Spleen (tissue), 13 donors: ENCODE measurements at places on chromosomes 16 and 17.

DNA sequence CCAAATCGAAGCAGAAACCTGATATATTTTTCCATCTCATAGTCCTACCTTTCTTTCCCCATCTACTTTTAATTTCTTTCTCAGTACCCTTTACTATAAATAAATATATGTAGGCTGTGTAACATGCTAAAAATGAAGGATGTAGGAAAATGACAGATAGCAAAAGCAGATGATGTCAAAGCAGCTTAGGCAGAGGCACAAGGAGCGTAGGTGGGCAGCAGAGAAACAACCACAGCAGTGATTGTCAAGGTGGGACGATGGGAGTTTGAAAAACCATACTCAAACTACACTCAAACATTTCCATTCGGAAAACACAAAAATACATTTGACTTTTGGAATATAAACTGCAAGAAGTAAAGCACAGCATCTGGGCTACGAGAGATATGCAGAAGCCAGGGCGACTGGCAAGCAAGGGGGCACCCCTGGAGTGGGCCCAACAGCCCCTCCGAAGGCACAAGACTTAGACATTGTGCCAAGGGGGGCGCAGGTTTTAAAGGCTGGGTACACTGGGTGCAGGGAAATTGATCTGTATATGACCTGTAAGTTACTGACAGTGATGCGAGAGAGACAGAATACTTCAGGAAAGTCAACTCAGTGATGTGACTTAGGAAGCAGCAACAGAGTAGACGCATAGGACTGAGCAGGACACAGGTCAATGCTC is 31.1 kb downstream of the SNN start:
- no peaks in the 10 kb centered on the region for H3K27me3 ChIP-seq
- no peak overlapping the region for H3K4me3 ChIP-seq
- H3K27ac ChIP-seq: peak overlapping the region; percentile 81
- peaks cover 73% of the 10 kb centered on the region for H3K4me1 ChIP-seq
- DNase-seq: no peak
- peaks cover 54% of the 10 kb centered on the region for H3K36me3 ChIP-seq

DNA sequence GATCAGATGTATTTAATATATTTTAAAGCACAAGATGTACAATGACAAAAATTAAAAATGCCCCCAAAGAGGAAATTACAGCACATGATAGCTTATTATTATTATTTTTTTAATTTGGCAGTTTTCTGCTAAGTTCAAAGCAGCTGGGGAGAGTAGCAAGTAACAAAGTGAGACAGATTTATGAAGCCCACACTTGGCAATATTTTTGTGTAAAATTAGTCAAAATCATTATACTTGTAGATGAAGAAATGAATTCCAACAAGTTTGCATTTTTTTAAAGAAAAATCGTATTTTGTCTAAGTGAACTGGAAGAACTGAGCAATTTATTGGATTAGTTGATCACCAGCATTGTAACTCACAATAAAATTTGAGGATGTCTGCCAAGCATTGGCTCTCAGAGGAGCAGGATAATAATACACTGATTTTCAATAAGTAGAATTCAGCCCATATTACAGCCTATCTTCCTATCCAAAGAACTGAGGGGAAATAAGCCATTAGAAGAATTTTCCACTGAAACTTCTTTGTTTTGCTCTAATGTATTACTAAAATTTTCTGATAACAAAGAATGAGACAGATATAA is 215.6 kb downstream of the MAP2K6 start:
- no peaks in the 10 kb centered on the region for H3K36me3 ChIP-seq
- H3K4me3 ChIP-seq: no peak overlapping the region
- no peak for DNase-seq
- H3K27ac ChIP-seq: no peak overlapping the region
- H3K4me1 ChIP-seq: no peaks in the 10 kb centered on the region

DNA sequence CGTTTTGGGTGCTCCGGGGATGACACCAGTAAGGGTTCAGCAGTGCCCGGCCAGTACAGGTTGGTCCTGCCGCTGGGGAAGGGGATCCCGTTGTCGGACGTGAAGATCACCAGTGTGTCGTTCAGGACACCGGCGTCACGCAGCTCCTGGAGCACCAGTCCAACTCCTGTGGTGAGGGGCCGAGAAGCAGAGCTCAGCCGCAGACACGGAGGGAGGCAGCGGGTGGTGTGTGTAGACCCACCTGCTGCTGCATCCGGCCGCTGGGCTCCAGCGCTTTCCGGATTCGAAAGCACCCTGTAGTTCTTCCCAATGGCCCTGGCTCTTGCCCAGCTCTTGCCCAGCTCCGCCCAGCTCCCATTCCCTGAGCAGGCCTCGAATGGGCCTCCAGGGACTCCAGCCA is 8.0 kb downstream of the SGSH start:
- peaks cover 83% of the 10 kb centered on the region for H3K36me3 ChIP-seq
- H3K4me1 ChIP-seq: peaks cover 17% of the 10 kb centered on the region
- no peak overlapping the region for H3K4me3 ChIP-seq
- H3K27me3 ChIP-seq: no peaks in the 10 kb centered on the region

DNA sequence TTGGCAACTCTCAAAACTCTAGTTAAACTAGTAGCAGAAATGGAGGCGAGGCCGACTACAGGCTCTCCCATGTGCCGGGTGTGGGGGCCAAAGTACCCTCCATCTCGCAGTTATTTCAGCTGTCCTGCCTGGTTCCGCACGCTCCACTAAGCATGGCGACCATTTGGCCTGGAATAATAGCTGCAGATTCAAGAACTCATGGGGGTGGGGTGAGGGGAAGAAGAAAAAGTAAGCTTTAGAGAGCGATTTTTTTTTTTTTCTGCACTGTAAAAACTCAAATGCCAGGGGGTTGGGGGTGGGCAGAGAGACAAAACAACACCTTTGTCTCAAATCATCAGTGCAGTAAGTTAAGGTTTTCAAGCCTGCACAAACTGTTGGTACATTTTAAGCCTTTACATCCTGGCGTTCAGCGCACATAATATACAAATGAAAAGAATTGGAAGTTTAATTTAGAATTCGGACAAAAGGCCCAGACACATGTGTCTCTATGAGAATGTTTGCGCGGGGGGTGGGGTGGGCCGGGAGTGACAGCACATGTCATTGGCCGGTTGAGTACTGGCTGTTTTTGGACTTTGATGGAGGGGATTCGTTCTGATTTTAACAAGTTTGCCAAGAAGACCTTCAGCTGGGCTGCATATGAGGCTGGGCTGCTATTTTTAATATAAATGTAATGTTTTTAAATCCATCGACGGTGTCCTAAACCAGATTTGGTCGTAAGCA is 694.7 kb upstream of the SALL1 start:
- DNase-seq: no peak
- H3K36me3 ChIP-seq: no peaks in the 10 kb centered on the region
- H3K27ac ChIP-seq: no peak overlapping the region
- no peaks in the 10 kb centered on the region for H3K4me1 ChIP-seq

DNA sequence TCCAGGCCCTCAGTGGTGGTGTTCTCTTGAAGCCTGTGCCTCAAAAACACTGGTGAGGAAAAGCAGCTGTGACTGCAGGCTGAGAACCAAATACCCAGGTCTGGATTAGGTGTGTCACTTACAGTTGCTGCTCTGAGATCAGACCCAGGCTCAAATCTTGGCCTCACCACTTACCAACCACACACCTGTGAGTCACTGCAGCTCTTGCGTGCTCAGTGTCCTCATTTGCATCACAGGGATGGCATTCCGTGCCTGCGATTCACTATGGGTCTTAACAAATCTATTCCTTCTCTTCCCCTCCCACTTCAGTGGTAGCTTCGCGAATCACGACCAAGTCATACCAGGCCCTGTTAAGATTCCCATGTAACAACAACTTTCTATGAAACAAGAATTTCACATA is 233.4 kb upstream of the HSBP1 start:
- H3K4me3 ChIP-seq: no peak overlapping the region
- no peaks in the 10 kb centered on the region for H3K4me1 ChIP-seq
- H3K27ac ChIP-seq: no peak overlapping the region

- peak; percentile 73 for DNase-seq
- no peaks in the 10 kb centered on the region for H3K36me3 ChIP-seq
- peak overlapping the region; percentile 62 for H3K27ac ChIP-seq
- H3K27me3 ChIP-seq: no peaks in the 10 kb centered on the region
These were observed 52.1 kb upstream of the DOC2B start for GRCh38 chr17:233473-233941.

- H3K27me3 ChIP-seq: no peaks in the 10 kb centered on the region
- H3K36me3 ChIP-seq: no peaks in the 10 kb centered on the region
- H3K27ac ChIP-seq: peak overlapping the region; percentile 25
- no peak for DNase-seq
- peaks cover 92% of the 10 kb centered on the region for H3K4me1 ChIP-seq
These were observed 16.0 kb downstream of the ARHGAP17 start for GRCh38 chr16:24999088-24999670.

- H3K27ac ChIP-seq: peak overlapping the region; percentile 49
- no peaks in the 10 kb centered on the region for H3K27me3 ChIP-seq
- no peak overlapping the region for H3K4me3 ChIP-seq
- peaks cover 29% of the 10 kb centered on the region for H3K4me1 ChIP-seq
These were observed 22.9 kb downstream of the PRCD start for GRCh38 chr17:76562734-76563148.

DNA sequence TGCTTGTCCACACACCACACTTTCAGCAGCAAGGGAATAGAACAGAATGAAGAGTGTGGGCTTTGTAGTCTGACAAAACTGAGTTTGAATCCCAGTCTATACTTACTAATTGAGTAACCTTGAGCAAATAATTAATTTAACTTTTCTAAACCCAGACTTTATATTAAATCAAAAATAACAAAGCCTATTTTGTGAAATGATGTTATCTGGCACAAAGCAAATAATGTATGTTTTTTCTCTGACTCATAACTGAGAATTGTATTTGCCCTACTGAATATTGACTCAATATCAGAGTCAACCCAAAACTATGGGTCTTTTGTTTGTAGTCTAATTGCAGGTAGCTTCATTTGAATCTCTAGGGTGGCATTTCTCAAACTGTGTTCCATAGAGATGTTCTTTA is 77.9 kb upstream of the TANC2 start:
- DNase-seq: no peak
- no peaks in the 10 kb centered on the region for H3K36me3 ChIP-seq
- H3K27me3 ChIP-seq: no peaks in the 10 kb centered on the region
- H3K4me1 ChIP-seq: peaks cover 16% of the 10 kb centered on the region

DNA sequence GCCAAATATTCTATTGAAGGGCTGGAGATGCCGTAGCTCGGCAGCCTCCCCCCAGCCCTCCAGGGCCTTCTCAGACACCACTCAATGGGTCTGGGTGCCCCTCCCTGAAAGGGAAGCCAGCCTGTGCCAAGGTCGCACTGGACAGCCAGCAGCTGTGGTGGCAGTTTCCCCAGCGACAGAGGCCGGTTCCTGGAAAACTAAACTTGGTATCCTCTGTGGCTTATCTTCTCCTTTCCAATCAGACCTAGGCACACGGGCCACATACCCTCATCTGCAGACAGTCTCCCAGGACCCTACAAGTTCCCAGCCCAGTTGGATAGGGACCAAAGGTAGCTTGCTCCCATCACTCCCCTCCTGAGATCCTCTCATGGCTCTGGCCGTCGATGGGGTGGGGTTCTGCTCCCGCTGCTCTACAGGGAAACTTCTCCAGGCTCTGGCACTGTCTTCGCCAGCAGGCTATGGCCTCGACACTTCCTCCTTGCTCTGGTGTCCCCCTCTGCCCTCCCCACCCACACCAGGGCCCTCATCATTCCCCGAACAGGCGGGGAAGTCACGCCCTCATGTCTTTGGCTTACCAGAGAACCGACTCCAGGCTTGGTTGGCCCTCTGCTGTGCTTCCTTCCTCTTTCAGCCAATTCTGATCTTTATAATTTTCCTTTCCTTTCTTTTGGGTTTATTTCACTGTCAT is 18.3 kb upstream of the IL21R start:
- H3K4me3 ChIP-seq: no peak overlapping the region
- no peak overlapping the region for H3K27ac ChIP-seq
- H3K36me3 ChIP-seq: no peaks in the 10 kb centered on the region
- no peaks in the 10 kb centered on the region for H3K27me3 ChIP-seq

DNA sequence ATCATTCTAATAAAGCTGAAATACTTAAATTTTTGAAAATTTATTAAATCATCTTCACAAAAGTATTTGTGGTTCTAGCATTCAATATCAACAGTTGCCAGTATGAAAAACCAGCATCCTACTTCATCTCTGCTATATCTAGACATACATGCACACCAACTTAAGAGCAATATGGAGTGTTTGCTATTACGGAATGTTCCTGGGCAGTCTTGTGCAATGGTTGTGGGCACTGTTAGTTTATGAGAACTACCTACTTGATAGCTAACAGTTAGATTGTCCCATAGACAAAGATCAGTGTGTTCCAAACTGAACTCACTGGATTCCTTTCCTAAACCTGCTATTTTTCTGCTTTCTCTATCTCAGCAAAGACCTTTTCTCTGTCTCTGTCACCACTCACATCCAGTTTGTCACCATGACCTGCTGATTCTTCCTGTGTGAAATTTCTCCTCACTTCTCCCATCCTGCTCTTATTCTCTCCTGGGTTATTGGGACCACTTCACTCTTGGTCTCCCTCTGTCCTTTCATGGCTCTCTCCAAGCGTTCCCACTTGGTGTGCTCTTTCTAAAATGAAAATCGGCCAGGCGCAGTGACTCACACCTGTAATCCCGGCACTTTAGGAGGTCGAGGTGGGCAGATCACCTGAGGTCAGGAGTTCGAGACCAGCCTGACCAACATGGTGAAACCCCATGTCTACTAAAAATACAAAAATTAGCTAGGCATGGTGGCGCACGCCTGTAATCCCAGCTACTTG is 27.7 kb downstream of the CNTROB start:
- H3K4me3 ChIP-seq: no peak overlapping the region
- H3K36me3 ChIP-seq: no peaks in the 10 kb centered on the region
- DNase-seq: no peak
- H3K27ac ChIP-seq: no peak overlapping the region
- H3K4me1 ChIP-seq: no peaks in the 10 kb centered on the region

DNA sequence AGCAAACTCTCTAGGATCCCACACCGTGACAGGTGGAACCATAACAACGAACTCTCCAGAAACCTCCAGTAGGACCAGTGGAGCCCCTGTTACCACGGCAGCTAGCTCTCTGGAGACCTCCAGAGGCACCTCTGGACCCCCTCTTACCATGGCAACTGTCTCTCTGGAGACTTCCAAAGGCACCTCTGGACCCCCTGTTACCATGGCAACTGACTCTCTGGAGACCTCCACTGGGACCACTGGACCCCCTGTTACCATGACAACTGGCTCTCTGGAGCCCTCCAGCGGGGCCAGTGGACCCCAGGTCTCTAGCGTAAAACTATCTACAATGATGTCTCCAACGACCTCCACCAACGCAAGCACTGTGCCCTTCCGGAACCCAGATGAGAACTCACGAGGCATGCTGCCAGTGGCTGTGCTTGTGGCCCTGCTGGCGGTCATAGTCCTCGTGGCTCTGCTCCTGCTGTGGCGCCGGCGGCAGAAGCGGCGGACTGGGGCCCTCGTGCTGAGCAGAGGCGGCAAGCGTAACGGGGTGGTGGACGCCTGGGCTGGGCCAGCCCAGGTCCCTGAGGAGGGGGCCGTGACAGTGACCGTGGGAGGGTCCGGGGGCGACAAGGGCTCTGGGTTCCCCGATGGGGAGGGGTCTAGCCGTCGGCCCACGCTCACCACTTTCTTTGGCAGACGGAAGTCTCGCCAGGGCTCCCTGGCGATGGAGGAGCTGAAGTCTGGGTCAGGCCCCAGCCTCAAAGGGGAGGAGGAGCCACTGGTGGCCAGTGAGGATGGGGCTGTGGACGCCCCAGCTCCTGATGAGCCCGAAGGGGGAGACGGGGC is 1.3 kb downstream of the SPN start:
- H3K27ac ChIP-seq: peak overlapping the region; percentile 21
- peak; percentile 89 for DNase-seq
- H3K36me3 ChIP-seq: no peaks in the 10 kb centered on the region
- H3K4me3 ChIP-seq: peak overlapping the region; percentile 77
- no peaks in the 10 kb centered on the region for H3K27me3 ChIP-seq
- H3K4me1 ChIP-seq: peaks cover 83% of the 10 kb centered on the region
